ENCODE measurements at places on chromosomes 5 and 9. TPM values are rescaled to one million over a fixed set of nuclear protein-coding genes. Genes with fewer than 3 reads are reported as not detected.

GRCh38 chr9:1604942-1605560 is 410.1 kb upstream of the SMARCA2 start:
- H3K4me1 ChIP-seq, result no peaks in the 10 kb centered on the region
- no peaks in the 10 kb centered on the region for H3K36me3 ChIP-seq
- H3K4me3 ChIP-seq, result no peak overlapping the region
- no peak overlapping the region for H3K27ac ChIP-seq

DNA sequence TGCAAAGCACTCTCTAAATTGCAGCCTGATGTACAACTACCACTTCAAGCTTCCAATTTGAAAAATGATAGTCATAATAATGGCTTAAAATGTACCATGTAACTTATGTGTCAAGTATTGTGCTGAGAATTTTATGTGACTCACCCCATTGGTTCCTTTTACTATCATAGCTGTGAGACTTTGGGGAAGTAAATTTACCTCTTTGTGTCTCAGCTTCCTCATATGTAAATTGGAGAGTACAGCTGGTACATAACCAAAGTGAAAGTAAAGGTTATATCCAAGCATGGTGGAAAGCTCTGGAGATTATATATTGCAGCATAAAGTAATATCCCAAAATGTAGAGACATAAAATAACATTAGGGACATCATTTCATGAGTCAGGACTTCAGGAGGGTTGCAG is 2200.4 kb upstream of the C9orf72 start:
- no peak overlapping the region for H3K27ac ChIP-seq
- no peak for DNase-seq
- H3K4me3 ChIP-seq, result no peak overlapping the region
- H3K27me3 ChIP-seq, result no peaks in the 10 kb centered on the region

- H3K27me3 ChIP-seq, result no peaks in the 10 kb centered on the region
- H3K36me3 ChIP-seq, result no peaks in the 10 kb centered on the region
- H3K27ac ChIP-seq, result no peak overlapping the region
- DNase-seq, result no peak
- no peaks in the 10 kb centered on the region for H3K4me1 ChIP-seq
- no peak overlapping the region for H3K4me3 ChIP-seq
Measured at GRCh38 chr5:6791031-6791430, 77.8 kb downstream of the TENT4A start.

The PCDHB12 gene
- total RNA-seq, result 3.7 TPM

The IFNA21 gene
- not detected for total RNA-seq

- no peak overlapping the region for H3K4me3 ChIP-seq
- H3K36me3 ChIP-seq, result no peaks in the 10 kb centered on the region
- DNase-seq, result no peak
- no peaks in the 10 kb centered on the region for H3K27me3 ChIP-seq
- no peak overlapping the region for H3K27ac ChIP-seq
Measured at GRCh38 chr5:1144089-1144488, 32.2 kb upstream of the SLC12A7 start.

The CYSTM1 gene
- total RNA-seq, result 14.4 TPM

The PCDHB5 gene
- total RNA-seq, result 37.7 TPM

- no peaks in the 10 kb centered on the region for H3K36me3 ChIP-seq
- peak; percentile 87 for DNase-seq
- H3K27me3 ChIP-seq, result peaks cover 28% of the 10 kb centered on the region
- H3K4me3 ChIP-seq, result peak within 1 kb of the TSS; percentile 86
- H3K27ac ChIP-seq, result no peak within 1 kb of the TSS
Measured at GRCh38 chr5:172640822-172641358, at the start of gene NEURL1B. NEURL1B (plus strand) TSS chr5:172641263; CDS start chr5:172641407, 144 bp downstream.

- H3K4me1 ChIP-seq, result no peaks in the 10 kb centered on the region
- no peak overlapping the region for H3K27ac ChIP-seq
- H3K4me3 ChIP-seq, result no peak overlapping the region
- H3K36me3 ChIP-seq, result no peaks in the 10 kb centered on the region
Measured at GRCh38 chr9:98484162-98484561, 224.6 kb downstream of the GABBR2 start.

The PRDM9 gene
- not detected for total RNA-seq

- no peaks in the 10 kb centered on the region for H3K27me3 ChIP-seq
- no peaks in the 10 kb centered on the region for H3K4me1 ChIP-seq
- H3K27ac ChIP-seq, result no peak overlapping the region
- DNase-seq, result no peak
- H3K36me3 ChIP-seq, result no peaks in the 10 kb centered on the region
- H3K4me3 ChIP-seq, result no peak overlapping the region
Measured at GRCh38 chr5:81829242-81829641, 78.3 kb upstream of the SSBP2 start.

The CAPSL gene
- total RNA-seq, result not detected

The CYFIP2 gene
- 78.4 TPM for total RNA-seq

Measured in GM23338 (cell line).